ENCODE measurements at places on chromosomes 11 and 22. TPM values are rescaled to one million over a fixed set of nuclear protein-coding genes. Genes with fewer than 3 reads are reported as not detected.
A peak's percentile ranks its signal among the peaks of the same experiment; 100 is the strongest.

DNA sequence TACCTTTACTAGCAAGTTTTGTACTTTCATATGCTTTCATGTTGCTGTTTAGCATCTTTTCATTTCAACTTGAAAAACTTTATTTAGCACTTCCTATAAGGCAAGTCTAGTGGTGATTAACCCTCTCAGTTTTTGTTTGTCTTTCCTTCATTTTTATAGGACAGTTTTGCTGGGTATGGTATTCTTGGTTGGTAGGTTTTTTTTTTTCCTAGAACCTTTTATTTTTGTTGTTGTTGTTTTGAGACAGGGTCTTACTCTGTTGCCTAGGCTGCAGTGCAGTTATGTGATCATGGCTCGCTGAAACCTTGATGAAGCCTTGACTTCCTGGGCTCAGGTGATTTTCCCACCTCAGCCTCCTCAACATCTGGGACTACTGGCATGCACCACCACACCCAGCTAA lies 29.9 kb upstream of the SLC5A1 start:
- no peak for ATAC-seq

DNA sequence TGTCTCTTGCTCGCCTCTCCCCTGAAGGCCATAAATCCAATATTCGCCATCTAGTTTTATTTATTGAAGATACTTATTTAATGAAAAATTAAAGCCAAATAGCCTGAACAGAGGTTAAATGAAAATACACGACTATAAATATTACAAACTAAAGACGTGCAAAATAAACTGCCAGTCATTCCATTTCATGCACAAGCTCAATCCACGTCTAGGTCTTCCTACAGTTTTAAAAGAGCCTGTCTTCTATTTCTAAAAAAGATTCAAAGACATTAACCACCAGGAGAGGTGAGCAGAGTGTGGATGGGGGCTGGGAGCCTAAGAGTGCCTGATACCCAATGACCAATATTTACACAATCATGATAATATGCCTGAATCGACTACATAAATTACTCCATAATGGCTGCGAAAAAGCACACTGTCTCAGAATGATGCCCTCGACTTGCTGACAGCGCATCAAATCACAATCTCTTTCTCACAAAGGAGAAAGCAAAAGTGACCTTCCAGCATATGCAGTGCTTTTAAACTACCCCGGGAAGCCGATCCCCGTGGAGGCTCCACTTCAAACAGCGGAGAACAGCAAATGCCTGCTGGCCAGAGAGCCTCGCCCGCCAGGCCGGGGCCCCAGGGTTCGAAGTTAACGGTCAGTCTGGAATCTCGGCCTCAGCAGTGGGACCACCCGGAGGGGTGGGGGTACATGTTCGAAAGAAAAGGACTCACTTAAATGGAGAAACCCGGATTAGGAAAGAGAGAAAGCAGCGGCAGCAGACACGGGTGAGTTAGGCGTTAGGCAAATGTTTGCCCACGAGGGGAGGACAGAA lies 1.7 kb downstream of the FCHSD2 start:
- ATAC-seq: no peak

DNA sequence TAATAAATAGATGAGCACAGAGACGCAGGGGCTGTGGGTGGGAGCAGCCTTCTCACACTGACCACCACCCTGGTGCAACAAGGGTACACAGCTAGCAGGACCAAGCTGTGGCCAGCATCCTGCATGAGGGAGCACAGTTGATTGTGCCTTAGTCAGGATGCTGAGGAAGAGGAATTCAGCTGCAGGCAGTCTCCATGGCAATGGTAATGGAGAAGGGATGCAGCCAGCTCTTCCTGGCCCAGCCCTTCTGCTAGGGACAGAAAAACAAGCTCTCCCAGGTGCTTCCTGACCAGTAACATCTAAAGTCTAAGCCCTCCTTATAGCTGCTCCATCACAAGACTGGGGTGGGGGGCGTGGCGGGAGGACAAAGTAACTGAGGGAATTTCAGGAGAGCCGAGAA lies 363.5 kb downstream of the BUD13 start:
- ATAC-seq: no peak

GRCh38 chr11:64372802-64373597 lies 14.0 kb downstream of the RPS6KA4 start:
- peak; percentile 48 for ATAC-seq

DNA sequence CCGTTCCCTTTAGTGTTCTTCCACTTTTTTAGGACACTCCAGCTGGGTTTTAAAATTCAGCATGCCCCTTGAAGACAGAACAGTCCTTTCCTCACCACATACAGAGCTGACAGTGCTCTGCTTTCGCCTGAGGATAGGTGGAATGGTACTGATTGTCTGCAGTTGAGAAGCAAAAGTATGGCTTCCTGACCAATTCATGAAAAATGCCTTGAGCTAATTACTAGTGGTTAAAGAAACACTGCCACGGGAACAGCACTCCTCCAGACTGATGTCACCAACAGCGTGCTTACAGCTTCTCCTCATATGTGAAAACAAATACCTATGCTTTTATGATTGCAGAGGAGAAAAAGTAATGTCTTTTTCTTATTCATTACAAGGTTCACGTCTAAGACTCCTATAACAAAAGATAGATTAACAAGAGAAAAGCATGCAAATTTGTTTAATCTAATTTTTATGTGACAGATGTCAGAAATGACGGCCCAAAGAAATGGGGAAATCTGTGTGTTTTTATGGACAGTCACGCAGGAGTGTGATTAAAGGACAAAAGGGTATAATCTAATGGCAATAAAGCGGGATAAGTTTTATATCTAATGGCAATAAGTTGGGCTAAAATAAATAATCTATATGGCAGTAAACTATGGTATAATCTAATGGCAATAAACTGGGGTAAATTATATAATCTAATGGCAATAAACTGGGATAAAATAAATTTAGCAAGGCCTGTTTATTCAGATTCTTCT lies 123.4 kb upstream of the ARHGAP42 start:
- no peak for ATAC-seq

GRCh38 chr11:46856605-46857343 lies 10.7 kb upstream of the CKAP5 start:
- ATAC-seq: no peak

DNA sequence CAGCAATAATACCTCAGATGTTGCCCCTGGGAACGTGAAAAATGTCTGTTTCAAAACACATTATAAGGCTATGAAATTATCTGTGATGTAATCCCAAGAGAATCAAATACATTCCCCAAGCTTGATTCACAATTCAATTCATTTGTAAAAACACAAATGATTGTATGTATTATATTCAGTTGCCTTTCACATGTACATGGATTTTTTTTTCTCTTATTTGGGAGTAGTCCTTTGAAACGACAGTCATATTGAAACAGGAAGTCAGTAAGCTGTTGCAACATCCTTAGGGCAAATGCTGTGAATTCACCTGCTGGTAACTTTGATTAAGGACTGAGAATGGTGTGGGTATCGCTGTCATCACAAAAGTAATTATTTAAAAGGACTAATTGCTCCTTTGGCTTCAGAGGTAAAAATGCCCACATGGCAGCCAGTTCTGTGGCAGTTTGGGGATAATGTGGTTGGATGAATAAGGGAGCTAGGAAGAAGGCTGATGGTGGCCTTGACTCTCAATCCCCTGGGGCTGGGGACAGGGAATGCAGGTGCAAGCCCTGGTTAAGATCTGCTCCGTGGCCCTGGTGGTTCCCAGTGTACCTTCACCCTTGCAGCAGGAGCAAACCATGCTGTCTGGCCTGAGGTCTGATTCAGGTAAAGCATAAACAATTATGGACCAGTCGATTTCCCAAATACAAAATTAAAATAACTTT lies 13.2 kb downstream of the EHF start:
- no peak for ATAC-seq

The SOX10 gene
- 0.48 TPM for total RNA-seq
